ENCODE measurements at places on chromosomes 12 and 14.

GRCh38 chr14:53360829-53361228 is 207.7 kb upstream of the DDHD1 start:
- no peak for DNase-seq

DNA sequence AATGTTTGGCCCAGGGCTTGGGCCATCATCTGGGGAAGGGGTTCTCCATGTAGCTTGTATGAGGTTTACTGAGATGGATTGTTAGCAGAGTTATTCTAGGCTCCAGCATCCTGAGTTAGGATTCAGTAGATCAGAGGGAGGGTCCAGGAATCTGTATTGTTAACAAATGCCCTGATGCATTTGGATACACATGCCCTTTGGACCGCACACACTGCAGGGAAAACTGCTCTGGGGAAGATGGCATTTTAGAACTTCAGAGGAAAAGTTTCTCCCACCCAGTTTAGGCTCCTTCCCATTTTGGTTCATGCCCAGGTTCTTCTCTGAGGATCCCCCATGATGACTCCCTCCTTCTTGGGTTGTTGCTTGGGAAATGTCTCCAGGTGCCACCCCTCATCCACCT is 193.3 kb downstream of the KTN1 start:
- no peak for DNase-seq

DNA sequence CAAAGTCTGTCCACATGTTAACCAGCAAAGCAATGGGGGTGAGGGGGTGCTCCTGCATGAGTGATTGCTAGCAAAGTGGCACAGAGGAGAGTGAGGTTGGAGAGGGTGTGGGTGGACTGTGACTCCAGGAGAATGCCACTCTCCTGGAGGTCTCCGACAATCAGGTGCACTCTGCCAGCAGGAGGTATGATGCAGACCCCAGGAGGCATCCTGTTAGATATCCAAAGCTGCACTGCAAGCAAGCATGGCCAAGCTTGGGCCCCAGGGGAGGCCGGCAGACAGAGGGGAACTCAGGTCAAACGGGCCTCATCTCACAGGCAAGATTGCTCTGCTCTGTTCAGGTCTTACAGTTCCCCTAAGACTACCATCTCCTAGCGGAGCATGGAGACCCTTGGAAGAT is 73.5 kb upstream of the ALX1 start:
- no peak for DNase-seq

- DNase-seq, result no peak
These were observed 171.8 kb upstream of the KRR1 start for GRCh38 chr12:75683220-75683619.

GRCh38 chr12:68439368-68440045 is 107.3 kb upstream of the MDM1 start:
- DNase-seq, result no peak

GRCh38 chr12:120364487-120364886 is 4.5 kb downstream of the MSI1 start:
- DNase-seq, result no peak

DNA sequence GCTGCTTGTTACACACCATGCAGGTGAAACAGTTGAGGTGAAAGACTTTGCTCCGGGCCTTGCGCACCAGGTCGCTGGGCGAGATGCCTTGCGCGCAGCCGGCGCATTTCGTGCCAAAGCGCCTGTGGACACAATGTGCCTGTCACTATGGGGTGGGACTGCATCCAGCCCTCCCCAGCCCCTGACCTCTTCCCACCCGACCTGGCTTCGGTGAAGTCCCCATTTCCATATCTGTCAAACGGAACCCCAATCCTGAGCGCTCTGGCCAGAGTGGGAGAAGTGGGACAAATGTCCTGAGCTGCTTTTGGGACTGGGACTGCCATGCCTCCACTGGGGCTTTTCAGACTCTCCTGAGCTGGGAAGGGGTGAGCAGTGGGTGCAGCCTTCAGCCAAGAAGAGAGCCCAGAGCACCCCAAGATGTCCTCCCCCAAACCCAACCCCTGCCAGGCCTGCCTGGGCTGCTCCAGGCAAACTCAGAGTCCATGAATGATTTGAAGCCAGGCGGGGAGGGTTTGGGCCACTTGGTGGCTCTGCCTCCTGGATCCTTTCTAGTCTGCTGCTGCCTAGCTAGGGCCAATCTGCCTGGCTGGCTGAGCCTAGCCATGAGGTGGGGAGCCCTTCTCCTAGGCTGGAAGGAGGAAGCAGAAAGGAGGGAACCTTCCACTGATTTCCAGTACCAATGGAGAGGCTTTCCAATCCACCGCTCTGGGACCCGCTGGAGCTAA is 2.3 kb downstream of the LHX5 start:
- DNase-seq, result no peak

GRCh38 chr14:69921052-69921451 is 41.8 kb downstream of the SMOC1 start:
- no peak for DNase-seq

DNA sequence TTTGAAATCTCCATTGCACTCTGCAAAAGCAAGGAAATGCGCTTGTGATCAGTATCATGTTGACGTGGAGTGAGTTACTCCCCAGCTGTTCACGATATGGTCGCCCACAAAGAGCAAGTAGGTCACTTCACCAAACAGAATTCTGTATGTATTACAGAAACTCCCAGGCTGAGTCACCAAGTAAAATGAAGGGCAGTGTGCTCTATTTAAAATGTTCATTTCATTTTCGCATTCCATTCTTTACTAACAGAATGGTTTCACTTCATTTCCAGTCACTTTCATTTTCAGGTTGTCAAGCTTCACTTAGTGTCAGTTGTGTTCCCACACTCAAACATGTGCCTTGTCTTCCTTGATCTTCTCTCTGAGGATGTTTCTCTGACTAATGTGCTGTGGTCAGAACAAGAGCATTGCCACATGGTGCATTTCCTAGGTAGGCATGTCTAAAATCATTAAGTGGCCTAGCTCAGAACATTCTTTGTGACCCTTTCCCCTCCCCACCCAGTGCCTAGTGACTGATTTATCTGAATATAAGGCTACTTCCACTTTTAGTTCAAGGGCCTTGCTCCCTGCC is 391.2 kb downstream of the RAD51B start:
- DNase-seq, result peak; percentile 65

DNA sequence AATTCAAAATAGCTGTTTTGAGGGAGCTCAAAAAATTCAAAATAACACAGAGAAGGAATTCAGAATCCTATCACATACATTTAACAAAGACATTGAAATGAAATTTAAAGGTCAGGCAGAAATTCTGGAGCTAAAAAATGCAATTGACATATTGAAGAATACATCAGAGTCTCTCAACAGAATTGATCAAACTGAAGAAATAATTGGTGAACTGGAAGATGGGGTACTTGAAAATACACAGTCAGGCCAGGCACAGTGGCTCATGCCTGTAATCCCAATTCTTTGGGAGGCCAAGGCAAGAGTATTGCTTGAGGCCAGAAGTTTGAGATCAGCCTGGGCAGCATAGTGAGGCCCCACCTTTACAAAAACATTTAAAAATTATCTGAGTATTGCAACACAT is 34.1 kb upstream of the DHRS7 start:
- no peak for DNase-seq

- DNase-seq, result peak; percentile 95
These were observed at the start of gene CCT2 for GRCh38 chr12:69585189-69586062. CCT2 (plus strand) TSS chr12:69585459; CDS start chr12:69585522, 63 bp downstream.

- no peak for DNase-seq
These were observed 173.5 kb upstream of the LHX5 start for GRCh38 chr12:113645183-113645582.

DNA sequence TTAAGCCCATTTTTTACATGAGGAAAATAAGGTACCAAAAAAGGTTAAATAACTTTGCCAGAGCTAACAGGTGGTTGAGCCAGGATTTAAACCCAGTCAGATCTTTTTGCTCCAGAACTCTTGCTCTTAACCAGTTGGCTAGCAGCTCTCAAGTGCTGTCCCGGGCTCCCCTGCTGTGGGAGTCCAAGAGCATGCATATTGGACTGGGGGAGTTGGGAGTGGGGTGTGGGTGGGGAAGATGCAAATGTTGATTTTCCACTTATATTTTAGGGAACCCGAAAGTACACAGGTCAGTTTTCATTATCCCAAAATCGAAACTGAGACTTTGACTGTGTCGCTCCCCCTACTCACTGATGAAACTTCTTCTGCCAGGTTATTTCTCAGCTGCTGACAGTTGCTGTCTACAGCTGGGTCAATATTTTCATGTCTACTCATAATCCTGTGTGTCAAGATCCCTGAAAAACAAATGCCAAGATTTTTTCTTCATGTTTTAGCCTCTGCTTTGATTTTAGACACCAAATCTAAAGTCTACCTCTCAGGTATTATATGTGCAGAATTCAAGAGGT is 172.3 kb upstream of the TMPO start:
- no peak for DNase-seq

DNA sequence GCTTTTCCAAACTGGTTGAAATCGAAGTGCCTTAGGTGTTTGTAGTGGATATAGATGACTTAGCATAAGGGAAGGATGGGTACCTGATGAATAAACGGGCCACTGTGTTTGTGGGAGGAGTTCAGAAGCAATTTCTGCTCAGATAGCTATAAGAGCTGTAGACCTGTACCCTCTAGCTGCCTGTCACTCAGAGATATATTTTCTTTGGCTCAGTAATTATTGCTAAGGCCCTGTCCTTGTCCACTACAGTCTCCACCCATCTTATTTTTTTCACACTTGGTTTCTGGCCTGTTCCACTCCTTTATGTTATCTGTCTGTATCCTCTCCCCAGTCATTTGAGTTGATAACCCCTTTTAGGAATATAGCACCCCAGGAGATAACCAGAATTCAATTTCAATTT is 74.8 kb upstream of the RMST start:
- DNase-seq, result no peak

DNA sequence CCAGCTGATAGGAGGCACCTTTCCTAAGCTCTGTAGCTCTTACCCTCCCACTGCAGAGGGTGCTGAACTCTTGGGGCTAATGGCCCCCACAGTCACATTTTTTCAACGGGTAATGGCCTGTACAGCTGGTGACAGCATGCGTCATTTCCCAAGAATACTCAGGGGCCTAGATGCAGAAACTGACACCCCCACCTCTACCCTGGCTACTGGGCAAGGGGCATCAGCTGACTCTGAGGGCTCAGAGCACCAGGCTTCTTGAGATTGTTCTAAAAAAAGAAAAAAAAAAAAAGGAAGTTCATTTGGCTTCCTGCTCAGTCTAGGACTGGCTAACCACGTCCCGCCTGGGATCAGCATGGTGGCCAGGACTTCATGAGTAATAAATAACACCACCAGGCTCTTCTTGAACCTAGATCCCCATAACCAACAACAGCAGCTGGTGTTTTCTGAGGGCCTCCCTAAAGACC is 35.2 kb downstream of the ZFP36L1 start:
- no peak for DNase-seq

GRCh38 chr12:67919406-67919805 is 69.8 kb upstream of the IFNG-AS1 start:
- no peak for DNase-seq

DNA sequence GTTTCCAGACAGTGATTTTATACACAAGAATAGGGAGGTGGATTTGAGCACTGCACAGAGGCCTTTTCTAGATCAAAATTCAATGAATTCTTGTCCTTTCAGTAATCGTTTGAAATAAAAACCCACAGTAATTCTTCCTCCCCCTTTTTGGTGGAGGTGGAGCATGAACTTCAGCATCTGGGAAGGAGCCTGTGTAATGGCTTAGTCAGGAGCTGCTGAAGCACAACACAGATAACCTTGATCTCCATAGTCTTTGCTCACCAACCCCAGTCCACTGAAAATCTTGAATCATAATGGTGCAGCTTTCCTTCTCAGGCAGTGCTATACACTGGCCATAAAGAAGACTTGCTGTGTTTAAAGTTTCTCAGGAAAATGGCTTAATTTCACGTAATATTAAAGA is 6.4 kb upstream of the TBPL2 start:
- peak; percentile 77 for DNase-seq

DNA sequence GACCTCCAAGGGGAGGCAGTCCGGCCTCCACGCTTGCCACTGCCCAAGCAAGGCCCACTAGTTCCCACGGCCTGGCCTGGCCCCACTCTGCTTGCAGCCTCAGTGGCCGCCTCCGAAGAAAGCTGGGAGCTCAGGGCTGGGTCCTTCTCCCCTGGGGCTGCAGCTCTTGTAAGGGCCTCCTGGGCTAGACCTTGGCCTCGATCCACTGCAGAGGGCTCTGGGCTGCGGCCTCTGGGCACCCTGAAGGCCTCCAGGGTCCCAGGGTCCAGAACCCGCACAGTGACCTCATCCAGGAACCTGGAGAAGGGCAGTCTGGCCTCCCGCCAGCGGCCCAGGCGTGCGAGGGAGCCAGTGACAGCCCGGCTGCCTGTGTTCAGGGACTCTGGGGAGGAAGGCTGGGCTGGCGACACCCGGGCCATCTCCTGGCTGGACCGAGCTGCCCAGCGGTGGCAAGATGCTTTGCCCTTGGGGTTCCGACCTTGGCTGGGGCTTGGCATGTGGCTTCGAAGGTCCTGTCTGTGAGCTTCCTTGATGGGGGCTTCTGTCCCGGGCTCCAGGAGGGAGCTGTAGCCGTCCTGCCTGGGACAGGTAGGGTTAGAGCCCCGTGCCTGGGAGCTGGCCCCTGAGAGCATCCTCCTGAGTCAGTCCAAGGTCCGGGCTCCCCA is 9.8 kb downstream of the BEGAIN start:
- DNase-seq, result no peak

DNA sequence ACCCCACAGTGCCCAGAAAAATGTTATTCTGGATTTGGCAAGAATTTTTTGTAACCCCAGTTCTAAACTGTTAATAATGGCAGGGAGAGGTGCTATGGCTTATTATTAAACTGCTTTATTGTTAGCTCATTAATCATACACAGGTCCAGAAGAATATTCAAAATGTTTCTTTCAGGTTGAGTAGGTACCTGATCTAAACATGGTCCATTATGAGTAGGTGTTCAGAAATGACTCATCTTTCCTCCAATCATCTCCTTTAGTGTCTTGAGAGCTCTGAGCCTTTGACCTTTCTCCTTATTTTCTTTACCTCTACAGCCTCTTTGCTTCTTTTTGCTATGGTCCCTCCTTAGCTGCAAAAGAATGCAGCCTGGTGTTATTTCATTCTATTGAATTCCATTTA is 211.0 kb upstream of the GARIN6 start:
- no peak for DNase-seq

DNA sequence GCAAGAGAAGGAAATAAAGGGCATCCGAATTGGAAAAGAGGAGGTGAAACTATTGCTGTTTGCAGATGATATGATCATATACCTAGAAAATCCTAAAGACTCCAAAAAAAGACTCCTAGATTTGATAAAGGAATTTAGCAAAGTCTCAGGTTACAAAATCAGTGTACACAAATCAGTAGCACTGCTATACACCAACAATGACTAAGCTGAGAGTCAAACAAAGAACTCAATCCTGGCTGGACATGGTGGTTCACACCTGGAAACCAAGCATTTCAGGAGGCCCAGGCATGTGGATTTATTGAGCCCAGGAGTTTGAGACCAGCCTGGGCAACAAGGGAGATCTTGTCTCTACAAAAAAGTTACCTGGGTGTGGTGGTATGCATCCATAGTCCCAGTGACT is 188.7 kb upstream of the PLXNC1 start:
- no peak for DNase-seq
